ENCODE measurements at places on chromosomes 11 and 22.

DNA sequence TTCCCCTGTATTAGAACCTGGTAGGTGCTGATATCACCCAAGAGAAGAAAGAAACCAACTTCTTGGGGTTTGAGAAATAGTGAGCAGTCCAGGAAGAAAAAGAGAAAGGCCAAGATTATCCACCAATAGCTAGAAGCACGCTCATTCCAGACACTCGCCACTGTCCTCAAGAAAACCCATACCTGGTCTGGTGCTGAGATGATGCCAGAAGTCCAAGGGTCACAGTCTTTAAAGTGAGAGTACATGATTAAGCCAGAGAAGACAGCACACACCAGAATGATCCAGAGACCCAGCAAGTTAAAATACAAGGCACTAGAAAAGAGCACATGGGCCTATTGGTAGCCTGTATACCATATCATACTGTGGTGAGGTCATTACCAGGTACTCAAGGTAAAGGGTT, 23.6 kb downstream of the SLC5A12 start:
- no peak for DNase-seq

DNA sequence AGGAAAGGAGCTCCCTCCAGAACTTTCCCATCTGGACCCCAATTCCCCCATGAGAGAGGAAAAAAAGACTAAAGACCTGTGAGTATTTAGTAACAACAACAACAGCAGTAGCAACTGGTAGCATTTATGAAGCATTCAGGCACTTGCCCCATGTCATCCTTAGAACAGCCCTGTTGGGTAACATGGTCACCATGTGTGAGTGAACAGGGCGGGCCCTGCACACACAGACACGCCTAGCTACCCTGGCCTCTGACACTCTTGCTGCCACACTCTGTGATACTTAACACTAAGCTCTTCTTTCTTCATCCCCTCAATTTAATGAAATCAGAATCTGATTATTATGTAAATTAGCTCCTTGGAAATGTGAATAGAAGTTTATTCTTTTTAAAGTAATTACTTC, 26.1 kb upstream of the SLC25A18 start:
- DNase-seq, result no peak

- DNase-seq, result no peak
Measured at GRCh38 chr11:2759228-2760195, 59.7 kb upstream of the KCNQ1OT1 start.

DNA sequence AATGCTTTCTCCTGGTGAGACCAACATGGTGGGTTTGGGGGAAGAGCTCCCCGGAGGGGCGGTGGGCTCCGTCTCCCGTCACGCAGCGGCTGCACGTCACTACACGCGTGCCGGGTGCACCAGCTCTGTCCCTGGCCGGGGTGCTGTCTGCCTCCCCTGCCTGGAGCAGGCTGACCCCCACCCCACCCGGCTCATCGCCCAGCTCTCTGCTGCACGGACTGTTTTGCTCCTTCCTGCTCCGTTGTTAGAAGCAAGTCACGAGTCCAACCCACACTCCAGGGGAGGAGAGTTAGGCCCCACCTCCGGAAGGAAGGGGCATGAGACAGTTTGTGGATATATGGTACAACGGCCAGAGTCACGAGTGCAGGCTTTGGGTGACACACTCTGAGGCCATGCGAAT, 364.9 kb downstream of the BRD1 start:
- no peak for DNase-seq

GRCh38 chr11:128318856-128319474, 268.4 kb downstream of the ETS1 start:
- DNase-seq, result peak; percentile 41

DNA sequence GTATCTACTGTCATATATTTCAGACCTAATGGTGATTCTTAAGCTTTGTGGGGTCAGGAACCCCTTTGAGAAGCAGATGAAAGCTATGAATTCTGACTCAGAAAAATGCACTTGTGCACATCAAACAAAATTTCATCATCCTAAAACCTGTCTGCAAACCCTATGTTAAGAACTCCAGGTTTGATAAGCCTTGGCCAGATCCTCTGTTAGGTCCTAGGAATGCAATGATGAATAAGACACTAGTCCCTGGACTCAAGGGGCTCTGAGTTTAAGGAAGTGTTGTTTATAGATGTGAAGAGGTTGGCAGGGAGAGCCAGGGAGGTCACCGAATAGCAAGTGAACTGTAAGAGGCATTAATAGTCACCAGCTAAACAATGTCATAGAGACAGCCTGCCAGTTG, 103.2 kb downstream of the SPON1 start:
- no peak for DNase-seq

DNA sequence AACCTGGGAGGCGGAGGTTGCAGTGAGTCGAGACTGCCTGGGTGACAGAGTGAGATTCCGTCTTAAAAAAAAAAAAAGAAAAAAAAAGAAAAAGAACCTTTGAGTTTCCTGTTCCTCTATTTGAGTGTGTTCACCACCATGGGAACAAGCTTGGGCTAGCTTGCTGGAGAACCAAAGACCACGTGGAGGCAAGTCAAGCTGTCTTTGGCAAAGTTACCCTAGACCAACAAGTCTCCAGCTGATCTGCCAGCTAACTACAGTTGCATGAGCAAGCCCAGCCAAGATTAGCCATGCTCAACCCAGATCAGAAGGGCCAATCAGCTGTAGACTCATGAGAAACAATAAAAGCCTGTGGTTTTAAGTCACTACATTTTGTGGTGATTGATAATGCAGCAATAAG, 29.7 kb downstream of the SLN start:
- no peak for DNase-seq

DNA sequence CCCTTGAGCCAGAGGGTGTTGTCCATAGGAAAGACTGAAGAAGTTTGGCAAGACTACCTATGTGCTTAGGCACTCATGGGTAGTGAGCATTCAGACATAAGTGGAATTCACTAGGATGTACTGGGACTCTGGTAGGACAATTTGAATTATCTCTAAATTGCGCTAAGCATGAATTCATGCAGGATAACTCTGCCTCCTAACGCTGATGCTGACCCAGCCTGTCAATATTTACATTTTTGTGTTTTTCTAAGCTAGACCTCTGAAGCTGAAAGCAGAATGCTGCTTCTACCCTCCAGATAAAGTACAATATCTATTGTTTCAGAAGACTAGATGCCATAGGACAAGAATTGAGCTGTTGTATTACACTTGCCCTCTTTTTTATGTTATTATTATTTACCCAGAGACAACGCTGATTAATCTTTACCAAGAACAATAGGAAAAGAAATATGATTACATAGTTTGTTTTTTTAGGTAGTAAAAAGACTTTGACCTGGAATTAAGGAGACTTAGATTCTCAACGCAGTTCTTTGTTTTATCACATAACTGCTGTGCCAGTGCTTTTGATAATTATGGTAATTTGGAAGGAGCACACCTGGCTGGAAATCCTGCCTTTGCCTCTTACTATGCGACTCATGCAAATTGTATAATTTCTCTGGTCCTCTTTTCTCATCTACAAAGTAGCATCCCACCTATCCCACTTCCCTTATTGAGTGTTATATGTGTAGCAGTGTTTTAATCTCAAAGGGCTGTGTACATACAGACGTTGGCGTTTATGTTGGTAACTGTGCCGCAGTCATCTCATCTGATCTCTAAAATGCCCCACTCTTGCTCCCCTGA, 21.2 kb upstream of the GRAMD1B start:
- DNase-seq, result no peak

DNA sequence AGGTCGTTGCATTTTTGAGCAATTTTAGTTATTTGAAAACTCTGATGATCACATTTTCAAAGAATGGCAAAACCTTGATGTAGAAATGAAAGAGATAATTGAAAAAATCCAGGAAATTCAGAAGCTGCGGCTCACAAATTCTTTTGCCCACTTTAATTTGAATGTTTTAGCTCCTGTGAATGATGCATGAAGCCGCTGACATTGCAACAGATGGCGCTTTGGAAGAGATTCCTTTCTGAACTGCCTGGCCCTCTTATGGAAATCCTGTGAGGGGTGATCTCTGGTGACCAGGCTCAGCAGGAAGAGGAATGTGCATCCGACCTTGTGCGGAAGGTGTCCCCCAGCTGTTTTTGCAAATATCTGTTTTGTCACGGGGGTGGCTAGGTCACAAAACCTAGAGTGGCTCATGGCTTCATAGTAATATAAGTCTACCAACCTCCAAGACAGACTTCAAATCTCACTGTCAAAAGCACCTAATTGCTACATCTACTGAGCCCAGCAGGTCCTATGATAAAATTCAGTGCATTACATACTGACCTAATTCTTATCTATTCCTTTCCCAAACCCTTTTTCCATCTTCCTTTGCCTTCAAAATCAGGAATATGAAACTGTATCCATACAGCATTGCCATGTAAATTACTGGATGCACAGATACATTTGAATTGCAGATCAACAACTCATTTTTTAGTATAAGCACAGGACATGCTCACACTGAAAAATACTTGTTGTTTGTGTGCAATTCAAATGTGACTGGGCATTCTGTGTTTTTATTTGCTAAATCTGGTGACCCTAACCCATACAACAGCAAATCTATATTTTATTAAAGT, 412.7 kb downstream of the ETS1 start:
- DNase-seq, result no peak

GRCh38 chr22:46986788-46987187, 224.3 kb downstream of the TBC1D22A start:
- DNase-seq, result no peak

DNA sequence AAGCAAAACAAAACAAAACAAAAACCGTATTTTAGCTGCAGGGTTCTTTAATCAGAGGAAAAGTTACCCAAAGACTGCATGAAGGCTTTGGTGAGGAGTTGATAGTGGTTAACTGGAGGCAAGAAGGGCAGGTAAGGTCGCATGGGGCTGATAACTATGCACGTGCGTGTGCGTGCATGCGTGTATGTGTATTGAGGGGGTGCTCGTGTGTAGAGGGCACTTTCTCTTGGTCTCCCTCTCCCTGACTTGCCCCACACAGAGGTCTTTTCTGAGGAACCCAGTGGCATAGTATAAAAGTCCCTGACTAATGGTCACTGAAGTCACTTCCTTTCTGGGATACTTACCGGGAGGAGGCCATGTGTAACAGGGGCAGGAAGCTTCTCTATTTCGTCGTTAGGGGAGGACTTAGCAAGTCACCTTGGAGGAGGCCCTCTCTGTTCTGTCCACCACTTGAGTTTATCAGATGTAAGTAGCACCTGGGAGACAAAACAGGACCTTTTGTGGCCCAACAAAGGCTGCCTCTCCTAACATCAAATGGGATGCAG, 20.1 kb upstream of the FCHSD2 start:
- no peak for DNase-seq

DNA sequence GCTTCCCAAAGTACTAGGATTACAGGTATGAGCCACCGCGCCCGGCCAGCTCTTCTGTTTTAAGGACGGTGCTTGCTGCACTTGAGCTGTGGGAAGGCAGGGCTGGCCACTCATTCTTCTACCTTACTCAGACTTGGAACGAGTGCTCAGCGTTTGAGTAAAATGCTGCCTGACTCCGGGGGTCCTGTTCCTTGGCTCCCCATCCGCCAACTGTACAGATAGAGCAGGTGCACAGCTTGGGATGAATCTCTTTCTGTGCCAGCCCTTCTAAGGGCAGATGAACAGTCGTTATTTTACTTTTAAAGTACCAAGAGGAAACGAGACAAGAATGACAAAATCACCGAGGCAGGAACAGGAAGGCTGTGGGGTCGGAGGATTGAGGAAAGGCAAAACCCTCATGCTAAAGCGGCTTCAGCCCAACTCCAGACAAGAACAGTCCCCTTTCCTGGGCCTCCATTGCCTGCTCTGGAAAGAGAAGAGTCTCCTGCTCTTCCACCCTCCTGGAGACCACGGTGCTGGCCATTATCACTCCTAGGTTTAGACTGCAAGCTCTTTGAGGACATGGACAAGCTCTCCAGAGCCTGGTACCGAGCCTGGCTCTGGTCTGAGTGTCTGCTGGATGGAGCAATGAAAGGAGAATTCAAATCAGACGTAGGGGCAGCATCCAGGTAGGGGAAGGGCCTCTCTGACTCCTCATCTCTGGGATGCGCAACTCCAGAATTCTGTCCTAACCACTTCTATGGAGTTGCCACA, 1.1 kb upstream of the SUN2 start:
- no peak for DNase-seq

DNA sequence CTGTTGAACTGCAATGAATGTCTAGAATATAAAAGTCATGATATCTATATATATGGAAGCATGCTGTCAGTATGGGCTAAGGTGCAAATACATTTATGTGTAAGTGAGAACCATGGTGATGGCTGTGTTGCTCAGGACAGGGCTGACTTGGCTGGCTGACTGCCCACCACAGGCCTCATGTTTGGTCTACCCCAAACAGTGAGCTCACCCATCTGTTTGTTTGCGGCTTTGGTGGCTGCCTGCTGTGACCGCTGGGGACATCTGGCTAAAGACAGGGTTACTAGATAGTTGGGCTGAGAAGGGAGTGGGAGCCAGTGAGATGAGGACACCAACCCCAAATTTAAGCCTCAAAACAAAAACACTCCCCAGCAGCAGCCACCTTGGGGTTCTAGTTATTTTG, 6.3 kb downstream of the CD44 start:
- DNase-seq, result no peak

- DNase-seq, result no peak
Measured at GRCh38 chr11:70205049-70205725, 2.1 kb downstream of the FADD start.

- no peak for DNase-seq
Measured at GRCh38 chr11:5297721-5298323, 3.9 kb downstream of the OR51B4 start.

DNA sequence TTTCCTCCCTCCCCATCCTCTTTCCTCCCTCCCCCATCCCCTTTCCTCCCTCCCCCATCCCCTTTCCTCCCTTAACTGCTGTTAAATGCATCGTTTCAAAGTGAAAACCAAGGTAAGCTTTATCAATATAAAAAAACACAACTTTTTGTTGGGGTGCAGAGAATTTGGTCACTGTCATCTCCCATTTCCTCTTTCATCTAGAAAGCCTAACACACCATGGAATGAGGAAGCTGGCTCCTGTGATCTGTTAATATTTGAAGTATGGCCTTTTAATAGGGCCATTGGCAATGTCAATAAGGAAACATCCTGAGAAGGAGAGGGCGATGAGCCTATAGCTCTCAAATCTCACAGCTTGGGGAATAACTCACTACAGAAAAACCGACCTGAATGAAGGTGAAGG, 7.0 kb downstream of the EXPH5 start:
- no peak for DNase-seq

- no peak for DNase-seq
Measured at GRCh38 chr22:17057959-17058814, 26.6 kb upstream of the IL17RA start.

- DNase-seq, result no peak
Measured at GRCh38 chr11:129290966-129291365, 84.7 kb upstream of the BARX2 start.

GRCh38 chr11:24609192-24610119, 112.6 kb downstream of the LUZP2 start:
- DNase-seq, result no peak

DNA sequence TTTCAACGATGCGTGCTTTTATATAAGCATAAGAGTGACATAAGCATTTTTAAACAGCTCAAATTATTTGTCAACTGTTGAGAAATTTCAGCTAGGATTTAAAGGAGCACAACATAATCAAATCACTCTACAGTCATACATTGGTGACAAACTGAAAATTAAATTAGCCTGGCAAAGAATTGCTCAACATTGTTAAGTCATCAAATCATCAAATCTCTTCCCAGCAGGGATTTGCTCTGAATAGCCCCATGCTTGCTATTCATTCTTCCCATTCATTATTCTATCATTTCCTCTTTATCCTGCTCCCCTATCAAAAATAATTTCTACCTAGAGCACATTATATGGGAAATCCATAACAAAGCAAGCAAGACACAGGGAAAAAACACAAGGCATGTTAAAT, 198.7 kb upstream of the LUZP2 start:
- DNase-seq, result no peak

Data from activated T-helper 1 cell treated with Interleukin-2 at 50 U/mL for 16 hours (primary cell).